ENCODE measurements at places on chromosomes 12 and 14.

DNA sequence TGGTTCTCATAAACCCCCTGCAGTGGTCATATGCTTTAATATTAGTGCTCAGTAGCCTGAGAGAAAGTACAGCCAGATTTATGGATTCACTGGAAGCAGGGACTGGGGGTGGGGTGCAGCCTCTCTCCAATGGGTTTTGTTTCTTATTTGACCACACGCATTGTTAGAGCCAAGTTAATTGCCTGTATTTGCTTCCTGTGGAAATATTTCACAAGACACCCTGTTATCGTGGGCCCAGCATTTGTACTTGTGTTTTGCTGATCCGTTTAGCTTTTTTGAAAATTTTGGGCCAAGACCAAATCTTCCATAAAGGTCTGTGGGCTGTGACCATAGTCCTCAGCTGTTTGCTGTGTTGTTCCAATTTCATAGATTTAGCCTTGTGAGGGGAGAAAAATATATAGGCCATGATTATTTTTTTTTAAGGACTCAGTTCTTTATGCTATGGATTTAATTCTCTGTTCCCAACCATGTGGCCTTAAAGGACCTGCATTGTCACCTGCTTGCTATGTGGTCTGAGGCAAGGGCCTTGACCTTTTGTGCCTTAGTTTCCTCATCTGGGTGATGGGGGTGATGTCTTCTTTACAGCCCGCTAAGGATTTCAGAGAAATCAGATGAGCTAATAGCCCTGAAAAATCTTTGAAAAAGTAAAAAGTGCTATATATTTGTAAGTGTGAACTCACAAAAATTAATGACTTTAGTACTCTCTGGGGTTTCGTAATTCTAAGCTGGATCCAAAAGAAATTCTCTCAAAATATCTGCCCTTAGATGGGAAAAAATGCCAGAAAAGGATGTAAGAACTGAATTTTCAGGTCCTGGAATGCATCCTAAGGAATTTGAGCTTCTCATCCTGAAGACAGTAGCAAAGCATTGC is 370.2 kb downstream of the DPF3 start:
- DNase-seq = peak; percentile 40

GRCh38 chr12:115336506-115336905 is 652.5 kb upstream of the TBX3 start:
- no peak for DNase-seq

- DNase-seq = peak; percentile 66
Observed at GRCh38 chr12:39103552-39104165, 198.3 kb upstream of the CPNE8 start.

- peak; percentile 38 for DNase-seq
Observed at GRCh38 chr14:39267608-39268005, 33.9 kb downstream of the MIA2 start.

DNA sequence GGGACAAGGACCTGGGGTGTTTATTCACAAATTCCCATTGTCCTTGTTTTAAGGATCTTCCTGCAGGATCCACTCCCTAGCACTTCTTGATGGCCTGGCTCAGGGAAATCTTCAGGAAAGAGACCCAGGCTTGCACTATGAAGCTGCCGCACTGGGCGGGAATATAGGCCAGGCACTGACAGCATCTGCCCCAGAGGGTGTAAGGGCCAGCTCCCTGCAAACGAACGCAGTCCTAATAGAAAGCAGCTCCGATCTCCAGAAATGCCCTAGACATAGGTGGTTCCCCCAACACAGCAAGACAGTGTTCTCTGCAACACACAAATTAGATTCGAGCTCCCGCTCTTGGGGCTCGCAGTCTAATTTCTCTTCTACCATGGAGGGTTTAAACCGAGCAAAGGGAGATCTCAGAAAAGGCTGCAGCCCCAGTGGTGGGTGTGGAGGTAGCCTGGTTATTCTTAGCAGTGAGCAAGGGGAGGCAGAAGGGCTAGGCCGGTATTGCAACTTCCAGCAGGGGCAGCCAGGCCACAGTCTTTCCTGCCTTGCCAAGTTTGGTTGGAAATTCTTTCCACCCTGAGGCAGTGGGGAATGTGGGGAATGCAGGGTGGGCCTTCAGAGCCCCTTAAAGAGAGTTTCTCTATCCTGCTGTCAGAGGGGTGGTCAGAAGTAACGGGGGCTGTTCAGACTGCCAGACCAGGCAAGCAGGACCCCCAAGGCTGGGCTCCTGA is 16.1 kb upstream of the WSCD2 start:
- no peak for DNase-seq

DNA sequence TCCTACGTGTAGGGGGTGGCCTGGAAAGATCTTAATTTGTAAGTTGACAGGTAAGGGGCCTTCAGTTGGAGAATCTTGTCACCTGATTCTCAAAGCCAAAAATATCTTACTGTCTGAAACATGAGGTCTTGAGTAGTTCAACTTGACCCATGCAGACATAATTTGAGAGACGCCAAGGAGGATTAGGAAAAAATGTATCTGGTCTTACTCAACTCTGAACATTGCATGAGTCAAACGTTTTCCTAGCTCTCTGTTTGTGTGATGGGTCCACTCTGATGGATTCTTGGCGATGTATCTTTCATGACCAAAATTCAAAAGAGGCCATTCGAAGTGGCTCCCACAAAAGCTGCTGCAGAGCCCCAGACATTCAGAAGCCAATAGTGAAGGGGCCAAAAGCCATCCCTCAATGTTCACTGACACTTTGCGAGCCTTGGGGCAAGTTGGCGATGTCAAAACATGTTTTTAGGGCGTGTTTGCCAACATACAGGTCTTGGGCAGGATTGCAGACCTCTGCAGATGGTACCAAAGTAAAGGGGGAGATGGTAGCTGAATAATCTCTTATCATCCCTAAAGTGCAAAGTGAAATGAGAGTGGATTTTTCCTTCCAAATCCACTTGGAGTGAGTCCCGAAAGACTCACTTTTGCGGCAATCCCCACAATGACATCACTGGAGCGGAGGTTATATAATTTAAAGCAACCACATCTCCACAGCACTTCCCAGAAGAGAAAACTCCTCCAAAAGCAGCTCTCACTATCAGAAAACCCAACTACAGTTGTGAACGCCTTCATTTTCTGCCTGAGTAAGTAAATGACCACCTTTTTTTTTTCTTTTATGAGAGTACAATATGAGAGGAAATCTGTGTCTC is at the start of gene BDKRB1:
BDKRB1 (plus strand) TSS at position 710 of the 866 bp plus-strand sequence. CDS start 7,473 bp downstream, outside the sequence.
- DNase-seq = peak; percentile 73

DNA sequence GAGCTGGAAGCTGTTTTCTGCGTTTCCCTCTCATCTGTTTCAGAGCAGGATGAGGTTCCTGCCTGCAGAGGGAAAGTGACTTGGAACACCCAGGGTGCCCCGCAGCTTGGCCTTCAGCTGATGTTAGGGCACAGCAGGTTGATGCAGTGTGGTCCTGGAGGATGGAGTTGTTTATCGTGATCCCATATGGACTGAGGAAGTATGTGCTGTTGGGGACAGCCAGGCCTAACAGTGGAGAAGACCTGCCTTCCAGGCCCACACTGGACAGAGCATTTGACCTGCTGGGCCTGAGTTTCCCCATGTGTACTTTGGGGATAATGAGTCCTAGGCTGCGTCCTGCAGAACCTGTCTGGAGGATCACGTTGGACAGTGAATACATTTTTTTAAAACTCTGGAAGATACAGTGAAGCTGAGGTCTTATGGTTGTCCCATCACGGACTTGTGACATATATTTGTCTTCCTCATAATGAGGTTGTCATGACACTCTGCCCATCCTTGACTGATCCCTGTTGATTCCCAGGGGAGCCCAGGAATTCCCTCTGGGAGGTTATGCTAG is 12.8 kb downstream of the SERPINA1 start:
- no peak for DNase-seq

DNA sequence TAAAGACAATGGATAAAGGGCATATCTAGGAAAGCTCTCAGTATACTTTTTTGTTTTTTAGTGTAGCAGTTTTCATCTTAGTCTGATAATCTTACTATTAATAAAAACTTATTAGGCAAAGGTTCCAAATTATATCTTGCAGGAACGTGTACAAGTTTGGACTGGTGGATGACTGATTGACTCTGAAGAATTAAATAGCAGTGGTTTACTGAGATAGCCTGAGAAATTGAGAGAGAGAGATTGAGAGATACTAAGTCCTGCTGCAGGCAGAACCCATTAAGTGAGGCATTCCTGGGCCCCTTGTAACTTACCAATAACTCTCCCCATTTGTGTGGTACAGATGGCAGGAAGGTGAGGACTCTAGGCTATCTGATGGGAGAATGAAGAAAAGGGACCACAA is 80.2 kb upstream of the SLC38A2 start:
- DNase-seq = no peak
